Right renal pelvis (tissue), 4 donors: ENCODE measurements at places on chromosomes 3 and 15. TPM values are rescaled to one million over a fixed set of nuclear protein-coding genes. Genes with fewer than 3 reads are reported as not detected.

DNA sequence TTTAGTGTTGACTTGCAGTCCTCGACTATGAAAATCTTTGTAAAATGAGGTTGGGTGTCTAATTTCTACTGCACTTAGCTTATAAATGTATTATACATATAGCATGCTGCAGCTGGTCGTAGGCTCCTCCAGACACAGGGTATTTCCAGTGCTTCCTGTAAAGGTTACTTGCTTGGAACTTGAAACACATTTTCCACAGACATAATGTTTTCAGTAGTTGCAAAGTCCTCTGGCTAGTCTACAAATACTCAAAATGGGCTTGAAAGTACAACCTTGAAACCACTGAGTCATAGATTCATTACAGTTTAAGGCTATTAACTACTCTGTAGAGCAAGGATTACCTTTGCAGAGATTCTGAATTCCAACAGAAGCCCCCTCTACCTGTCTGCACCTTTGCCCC is 464.1 kb downstream of the RAP2B start:
- DNase-seq, result no peak

DNA sequence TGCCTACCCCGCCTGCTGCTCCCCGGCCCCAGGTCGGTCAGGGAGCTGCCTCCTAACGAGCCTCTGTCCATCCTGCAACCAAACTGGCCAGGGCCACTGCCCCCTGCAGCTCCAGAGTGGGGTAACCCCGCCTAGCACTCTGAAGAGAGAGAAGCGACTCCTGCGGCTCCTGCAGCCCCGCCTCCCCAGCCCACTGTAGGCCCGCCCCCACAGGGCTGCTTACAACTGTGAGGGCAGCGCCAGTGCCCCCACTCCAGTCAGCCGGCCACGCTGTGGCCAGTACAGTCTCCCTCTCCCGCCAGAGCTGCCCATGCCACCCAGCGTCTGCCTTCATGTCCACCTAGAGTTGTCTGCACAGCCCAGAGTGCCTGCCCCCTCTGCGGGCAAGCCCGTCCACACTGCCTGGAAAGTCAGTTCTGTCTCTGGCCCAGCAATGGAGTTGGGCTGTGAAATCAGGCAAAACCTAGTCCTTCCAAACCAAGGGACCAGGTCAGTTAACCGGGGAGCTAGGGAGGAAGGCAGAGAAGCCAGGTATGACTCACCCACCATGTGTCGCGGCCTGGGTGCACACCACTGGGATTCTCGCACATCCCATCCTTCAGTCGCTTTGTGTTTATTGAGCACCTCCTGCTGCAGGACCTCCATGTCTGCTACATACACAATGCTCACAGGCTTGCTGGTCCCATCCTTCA is 2.4 kb downstream of the UCN2 start:
- no peak for DNase-seq

Gene CSK
- polyA plus RNA-seq, result 41.0 TPM

- peak; percentile 20 for DNase-seq
Observed at GRCh38 chr15:79562403-79562815, 130.3 kb downstream of the MINAR1 start.

- DNase-seq, result no peak
Observed at GRCh38 chr15:100202309-100202960, 139.3 kb downstream of the ADAMTS17 start.

DNA sequence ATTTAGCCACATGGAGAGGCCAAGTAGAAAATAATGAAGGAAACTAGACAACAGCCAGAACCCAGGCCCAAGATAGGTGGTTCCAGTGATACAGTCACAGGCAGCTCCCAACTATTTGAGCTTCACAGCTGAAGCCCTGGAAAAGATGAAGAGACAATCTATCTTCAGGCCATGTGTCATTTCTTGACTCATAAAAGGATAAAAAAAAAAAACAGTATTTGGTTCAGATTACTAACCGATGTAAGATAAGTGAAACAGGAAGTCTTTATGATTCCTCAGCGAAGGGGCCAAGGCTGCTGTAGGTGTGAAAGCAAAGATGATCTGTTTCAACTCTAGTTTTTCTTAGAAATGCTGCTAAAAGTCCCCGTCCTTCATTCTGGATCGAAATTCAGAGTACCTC is 394.6 kb downstream of the ZNF385D start:
- no peak for DNase-seq

Gene C2CD4B
- 1.1 TPM for polyA plus RNA-seq

GRCh38 chr3:164806188-164806587 is 272.1 kb downstream of the SI start:
- DNase-seq, result no peak

Gene CISH
- polyA plus RNA-seq, result 31.3 TPM

Gene THSD4
- polyA plus RNA-seq, result 32.7 TPM

GRCh38 chr15:57290187-57290586 is 86.1 kb upstream of the CGNL1 start:
- no peak for DNase-seq

Gene CCR8
- polyA plus RNA-seq, result not detected
